NCI-H1105 (cell line): ENCODE measurements at places on chromosomes 3 and 15.

DNA sequence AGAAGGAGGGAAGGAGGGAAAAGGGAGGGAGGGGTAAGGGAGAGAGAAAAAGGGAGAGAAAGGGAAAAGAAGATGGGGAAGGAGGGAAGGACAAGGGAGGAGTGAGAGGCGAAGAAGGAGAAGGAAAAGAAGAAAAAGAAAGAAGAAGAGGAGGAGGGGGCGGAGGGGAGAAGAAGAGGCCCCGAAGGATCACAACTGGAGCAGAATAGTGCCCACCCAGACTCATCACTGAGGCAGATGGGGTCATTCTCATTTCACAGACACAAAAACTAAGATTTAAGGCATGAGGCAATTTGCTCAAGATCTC is 2.7 kb upstream of the ALAS1 start:
- no peak for DNase-seq

DNA sequence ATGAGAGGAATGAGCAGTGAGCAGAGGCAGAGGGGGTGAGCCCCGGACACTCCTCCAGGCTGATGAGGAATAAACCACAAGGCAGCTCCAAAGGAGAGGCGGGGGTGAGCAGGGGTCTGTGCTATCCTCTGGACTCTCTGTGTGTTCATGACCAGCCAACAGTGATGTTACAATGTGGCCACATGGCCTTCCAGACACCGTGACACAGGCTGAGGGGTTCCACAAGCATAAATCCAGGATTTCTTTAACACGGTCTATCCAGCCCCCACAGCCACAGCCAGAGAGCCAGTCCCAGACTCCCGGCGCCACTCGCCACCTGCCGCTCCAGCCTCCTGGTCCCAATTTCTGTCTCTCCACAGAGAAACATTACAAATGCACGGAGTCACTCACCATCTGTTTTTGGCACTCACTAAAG is 24.4 kb downstream of the XXYLT1 start:
- DNase-seq = no peak

DNA sequence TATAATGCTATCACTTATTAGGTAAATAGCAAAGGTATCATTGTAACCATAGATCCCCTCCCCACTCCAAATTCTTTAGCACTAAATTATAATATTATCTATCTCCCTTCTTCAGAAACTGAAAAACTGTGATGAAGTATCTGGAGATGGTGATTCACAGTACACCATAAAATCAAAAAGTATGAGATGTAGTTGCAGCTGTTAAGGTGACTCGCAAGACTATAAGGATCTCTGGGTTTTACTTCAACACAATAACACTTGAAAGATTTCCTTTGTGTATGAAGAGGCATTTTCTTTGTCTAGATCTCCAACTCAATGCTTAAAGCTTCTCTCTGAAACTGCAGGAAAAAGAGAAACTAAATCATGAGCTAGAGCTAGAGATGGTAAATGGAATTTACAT is 46.9 kb downstream of the IFT57 start:
- DNase-seq = no peak

- no peak for DNase-seq
Observed at GRCh38 chr3:72543246-72543645, 305.0 kb downstream of the SHQ1 start.

GRCh38 chr3:32522682-32523081 is 20.0 kb upstream of the CMTM6 start:
- DNase-seq = no peak

DNA sequence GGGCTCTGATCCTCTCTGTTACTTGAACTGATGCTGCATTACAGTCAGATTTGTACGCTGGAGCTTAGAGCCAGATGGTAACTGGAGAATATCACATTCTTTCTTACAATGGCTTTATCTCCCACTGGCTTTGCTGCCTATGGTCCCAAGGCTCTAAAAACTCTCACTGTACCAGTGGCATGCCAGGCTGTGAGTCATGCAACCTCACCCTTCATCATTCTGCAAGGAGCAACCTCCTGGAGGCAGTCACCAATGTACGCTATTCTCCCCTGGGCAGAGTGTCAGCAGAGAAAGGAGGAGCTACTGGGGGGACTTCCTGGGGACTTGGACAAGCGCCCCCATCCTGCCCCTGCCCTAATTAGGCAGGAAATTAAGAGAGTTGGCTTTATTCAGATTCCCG is 97.9 kb upstream of the EIF1B start:
- DNase-seq = no peak

DNA sequence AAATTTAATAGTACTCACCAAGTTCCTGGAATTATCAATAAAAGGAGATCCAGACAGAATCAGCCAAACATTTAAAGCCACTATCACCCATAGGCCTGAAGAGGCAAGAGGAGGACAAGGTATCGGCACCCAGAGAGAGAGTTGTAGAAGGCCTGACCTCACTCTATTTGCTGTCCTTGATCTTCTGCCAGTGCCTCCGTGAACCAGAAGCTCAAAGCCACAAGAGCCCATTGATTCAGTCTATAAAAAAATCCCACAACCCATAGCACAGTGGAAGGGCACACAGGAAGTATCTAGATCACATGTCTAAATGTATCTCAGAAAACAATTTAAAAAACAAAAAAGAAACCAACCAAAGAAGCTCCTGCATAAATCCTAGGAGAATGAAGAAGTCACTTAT is 68.6 kb upstream of the FAM174B start:
- no peak for DNase-seq

GRCh38 chr3:43995547-43996378 is 245.9 kb upstream of the TOPAZ1 start:
- peak; percentile 7 for DNase-seq

- no peak for DNase-seq
Observed at GRCh38 chr3:25574172-25574765, 90.4 kb downstream of the TOP2B start.

- DNase-seq = no peak
Observed at GRCh38 chr3:87771337-87772192, 287.2 kb downstream of the CGGBP1 start.

DNA sequence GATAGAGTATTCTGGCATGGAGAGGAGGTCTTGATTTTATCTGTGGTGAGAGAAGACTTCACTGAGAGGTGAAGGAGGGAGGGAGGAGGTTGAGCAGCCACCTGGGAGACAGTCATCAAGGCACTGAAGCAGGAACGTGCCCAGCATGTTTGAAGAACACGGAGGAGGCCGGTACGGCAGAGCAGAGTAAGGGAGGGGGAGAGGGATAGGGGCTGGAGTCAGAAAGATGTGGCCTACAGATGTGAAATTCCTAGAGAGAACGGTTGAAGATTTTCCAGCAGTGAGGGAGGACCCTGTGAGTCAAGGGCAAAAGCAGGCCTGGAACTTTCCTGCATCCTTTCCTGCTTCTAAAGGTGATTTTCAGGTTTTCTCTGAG is 21.7 kb upstream of the IQCF6 start:
- DNase-seq = no peak

GRCh38 chr15:101536166-101536874 is 46.8 kb upstream of the PCSK6 start:
- DNase-seq = no peak

GRCh38 chr15:72197041-72197459 is 537 bp downstream of the GRAMD2A start:
- no peak for DNase-seq

DNA sequence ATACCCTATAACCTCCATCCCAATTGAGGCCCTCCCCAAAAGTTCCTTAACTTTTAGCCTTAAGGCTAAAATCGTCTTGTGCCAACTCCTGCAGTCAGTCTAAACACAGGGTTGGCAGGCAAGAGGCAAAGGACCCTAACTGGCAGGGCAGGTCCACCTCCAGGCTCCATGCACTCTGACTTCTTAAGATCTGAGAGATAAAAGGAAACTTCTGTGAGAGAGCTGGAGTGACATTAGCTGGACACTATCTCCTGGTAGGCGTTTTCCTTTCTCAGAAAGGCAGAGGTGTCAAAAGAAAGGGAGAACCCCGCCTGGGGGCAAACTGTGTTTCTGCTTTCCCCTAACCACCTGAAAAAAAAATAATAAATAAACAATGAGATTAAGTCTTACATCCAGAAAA is 3.6 kb downstream of the CHSY1 start:
- DNase-seq = no peak

GRCh38 chr3:81716870-81717509 is 44.5 kb downstream of the GBE1 start:
- no peak for DNase-seq

- DNase-seq = no peak
Observed at GRCh38 chr3:13009946-13010315, 63.3 kb downstream of the IQSEC1 start.

DNA sequence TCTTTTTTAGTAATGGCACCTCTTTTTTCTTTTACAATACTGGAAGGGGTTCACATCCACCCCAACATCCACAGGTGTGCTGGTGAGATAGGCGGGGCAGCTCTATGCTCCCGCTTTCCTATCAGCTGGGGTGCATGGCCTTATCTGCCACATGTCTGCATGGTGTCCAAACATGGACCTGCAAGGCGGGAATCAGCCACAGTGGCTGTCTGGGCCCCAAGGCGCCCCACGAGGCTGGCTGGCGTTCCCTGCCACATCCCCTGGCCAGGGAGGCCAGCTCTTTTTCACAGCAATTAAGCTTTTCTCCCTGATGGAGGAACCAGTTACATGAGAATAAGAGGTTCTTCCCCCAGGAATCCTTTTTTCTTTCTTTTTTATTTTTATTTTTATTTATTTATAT is 30.9 kb upstream of the GOLGA6L2 start:
- no peak for DNase-seq
